ENCODE measurements at places on chromosomes 6 and 20. TPM values are rescaled to one million over a fixed set of nuclear protein-coding genes. Genes with fewer than 3 reads are reported as not detected.

- DNase-seq = no peak
Observed at GRCh38 chr6:137226697-137227096, 7.5 kb upstream of the IFNGR1 start.

SLC22A23 gene
- total RNA-seq = 6.2 TPM

EYA2 gene
- not detected for total RNA-seq

DNA sequence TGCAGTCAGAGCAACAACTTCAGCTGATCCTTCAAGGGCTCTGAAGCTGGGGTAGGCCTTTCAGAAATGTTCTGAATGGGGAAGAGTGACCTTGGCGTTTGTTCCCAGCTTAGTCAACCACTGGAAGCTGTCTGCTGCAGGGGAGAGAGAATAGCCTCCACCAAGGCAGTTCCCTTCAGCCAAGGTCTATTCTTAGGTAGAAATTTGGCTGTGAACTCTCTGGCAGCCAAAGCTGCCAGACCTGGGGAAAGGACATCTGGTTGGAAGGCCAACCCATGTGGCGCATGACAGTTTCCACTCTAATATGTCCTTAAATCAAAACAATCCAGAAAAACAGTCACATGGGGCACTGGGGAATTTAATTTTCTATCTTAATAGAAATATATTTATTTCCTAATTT lies 60.1 kb downstream of the FBXO5 start:
- DNase-seq = no peak

DNA sequence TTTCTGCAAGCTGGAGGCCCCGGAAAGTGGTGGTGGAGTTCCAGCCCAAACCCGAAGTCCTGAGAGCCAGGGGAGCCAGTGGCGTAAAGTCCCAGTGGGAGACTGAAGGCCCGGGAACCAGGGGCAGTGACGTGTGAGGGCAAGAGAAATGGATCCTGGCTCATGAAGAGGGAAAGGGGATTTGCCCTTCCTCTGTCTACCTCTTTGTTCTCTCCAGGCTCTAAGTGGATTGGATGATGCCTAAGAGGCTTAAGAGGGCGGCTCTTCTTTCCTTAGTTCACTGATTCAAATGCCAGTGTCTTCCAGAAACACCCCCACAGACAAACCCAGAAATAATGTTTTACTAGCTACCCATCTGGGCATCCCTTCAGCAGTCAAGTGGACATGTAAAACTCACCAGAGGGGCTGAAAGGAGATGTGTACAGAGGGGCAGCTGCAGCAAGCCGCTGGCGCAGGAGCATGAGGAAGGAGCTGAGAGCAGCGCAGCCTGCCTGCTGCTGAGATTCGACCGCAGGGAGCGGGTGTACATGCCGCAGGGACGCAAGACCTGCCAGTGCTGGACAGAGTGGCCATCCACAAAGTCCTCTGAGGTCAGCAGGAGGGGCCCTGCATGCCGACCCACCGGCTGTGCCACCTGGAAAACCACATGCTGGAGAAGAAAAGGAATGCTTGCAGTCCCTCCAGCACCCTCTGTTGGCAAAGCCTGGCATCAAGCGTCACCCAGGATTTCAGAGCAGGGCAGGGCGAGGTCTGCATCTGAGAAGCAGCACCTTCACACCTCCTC lies 29.5 kb downstream of the CDYL start:
- DNase-seq = peak; percentile 72

CSE1L gene
- 197 TPM for total RNA-seq

DNA sequence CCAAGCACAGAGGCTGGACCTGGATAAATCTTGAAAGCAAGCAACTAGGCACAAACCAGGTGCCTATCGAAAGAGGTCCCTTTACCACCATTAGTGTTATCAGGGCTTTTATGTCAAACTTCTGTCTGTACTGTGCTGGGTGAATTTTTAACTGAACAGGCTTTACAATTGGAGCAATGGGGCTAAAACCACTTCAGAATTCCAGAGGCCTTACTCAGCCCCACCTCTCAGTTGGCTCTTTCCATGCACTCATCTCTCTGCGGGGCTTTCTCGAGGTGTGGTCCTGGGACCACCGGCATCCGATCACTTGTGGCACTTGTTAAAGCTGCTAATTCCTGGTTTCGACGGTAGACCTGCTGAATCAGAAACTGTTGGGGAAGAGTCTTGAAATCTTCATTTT lies 232.5 kb downstream of the SOX4 start:
- DNase-seq = no peak

DNA sequence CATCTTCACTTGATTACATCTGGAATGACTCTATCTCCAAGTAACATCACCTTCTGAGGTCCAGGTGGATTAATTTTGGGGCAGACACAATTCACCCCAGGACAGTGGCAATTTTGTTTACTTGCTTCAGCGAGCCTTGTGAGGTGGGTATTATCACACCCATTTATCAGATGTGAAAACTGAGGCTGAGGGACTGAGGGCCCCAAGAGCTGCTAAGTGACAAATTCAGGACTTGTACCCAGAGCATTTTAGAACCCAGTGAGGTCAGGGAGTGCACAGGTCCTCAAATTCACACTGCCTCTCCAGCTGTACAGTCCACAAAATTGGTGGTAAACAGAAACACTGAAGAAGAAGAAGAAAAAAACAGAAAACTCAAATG lies 125.2 kb upstream of the PMEPA1 start:
- no peak for DNase-seq

DNA sequence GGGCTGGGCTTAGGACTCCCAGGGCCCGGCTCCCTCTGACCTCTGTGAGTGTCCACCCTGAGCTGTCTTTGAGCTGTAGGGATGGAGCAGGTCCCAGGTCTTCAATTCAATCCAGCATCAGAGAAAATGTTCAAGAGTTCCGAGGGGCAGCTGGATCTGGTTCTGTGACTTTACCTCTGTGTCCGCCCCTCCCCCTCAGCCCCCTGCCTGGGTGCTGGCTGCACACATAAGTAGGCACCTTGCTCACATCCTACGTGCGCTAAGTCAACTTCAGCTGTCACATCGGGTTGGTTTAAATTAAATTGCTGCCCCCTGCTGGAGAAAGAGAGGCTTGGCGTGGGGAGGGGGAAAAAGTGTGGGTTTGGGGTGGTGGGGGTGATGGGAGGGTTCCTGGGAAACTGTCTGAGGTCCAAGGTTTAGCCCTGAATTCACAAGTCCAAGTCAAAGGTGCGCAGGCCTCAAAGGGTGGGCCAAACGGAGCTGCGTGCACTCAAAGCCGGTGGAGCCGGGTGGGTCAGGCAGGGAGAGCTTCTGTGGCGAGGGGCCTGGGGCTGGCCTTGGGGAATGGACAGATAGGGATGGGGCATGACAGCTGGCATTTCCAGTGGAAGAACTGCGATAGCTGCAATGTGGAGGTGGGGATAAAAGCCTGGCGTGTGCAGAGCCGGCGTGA lies 3.0 kb downstream of the WFDC5 start:
- DNase-seq = peak; percentile 23

GRCh38 chr6:30828027-30828962 lies 56.0 kb upstream of the DDR1 start:
- DNase-seq = peak; percentile 90

B4GALT5 gene
- 60.7 TPM for total RNA-seq

ZNF311 gene
- total RNA-seq = 0.92 TPM

DNA sequence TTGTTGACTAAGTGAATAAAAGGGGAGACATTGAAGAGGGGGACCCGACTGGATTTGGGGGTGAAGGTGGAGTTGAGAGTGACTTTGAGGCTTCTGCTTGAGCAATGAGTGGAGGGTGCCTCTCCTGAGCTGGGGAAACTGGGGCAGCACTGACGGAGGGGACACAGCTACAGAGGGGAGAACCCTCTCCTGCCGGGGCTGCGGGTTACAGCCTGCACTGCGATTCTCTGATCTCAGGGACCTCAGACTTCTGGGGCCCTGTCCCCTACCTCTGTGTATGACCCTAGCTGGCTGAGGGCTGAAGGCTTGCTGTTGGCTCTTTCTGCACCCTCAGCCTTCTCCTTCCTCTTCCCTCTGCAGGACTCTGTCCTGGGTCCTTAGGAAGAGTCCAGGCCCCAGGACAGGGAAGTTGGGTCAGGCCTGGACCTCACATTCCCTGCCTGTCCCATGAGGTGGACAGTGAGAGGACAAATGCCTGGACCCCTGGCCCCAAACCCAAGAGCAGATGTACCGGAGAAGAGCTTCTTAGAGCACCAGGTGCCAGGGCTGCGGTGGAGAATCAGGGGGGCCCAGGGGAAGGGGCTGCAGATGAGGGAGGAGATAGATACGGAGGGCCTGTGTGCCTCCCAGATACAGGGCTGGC lies 13.7 kb upstream of the FAM110A start:
- DNase-seq = no peak

- DNase-seq = peak; percentile 20
Observed at GRCh38 chr6:3284436-3284876, 25.7 kb downstream of the PSMG4 start.

SNAP91 gene
- total RNA-seq = 0.62 TPM

- DNase-seq = no peak
Observed at GRCh38 chr20:50874111-50874757, 57.0 kb downstream of the ADNP start.

DNA sequence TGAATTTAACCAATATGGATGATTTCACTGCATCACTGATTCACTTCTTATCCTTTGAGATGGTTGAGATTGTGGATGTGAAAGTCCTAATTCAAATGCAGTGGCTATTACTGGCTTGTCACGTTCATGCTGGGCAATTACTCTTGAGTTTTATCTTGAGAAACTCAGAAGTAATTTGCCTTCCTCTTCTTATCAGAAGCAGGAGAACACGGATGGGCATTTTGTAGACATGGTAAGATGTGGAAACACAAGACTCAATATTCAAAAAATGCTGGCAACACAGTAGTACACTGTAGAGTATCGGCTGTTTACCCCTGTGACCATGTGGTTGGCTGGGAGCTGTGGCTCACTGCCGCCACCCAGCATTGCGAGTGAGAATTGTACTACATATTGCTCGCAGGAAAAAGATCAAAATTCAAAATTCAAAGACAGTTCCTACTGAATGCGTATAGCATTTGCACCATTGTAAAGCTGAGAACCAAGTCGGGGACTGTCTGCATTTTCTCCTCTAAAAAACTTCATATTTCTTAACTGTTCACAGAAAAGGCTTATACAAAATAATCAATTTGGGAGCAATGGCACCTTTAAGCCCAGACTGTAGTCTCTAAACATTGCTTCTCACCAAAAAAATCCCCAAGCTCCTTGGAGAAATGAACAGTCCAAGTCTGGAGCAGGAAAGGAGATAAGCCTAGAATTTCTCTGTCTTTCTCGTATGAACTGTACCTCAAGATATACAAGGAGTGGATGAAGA lies 61.9 kb upstream of the ELOVL5 start:
- peak; percentile 56 for DNase-seq

DNA sequence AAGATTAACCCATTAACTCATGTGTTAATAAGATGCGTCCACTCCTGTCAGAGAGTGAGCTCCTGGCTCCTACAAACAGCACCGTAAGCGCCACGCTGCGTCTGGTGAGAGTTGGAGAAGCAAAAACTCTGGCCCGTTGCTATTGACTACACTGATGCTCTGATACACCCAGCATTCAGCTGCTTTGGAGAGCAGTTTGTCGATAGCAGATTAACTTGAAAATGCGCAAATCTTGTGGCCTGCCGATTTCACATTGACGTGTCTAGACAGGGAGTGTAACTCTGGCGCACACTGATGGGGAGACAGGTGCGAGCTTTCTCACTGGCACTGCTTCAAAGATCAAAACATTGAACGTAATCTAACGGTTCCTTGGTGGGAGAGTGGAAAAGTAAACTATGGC lies 151.7 kb upstream of the RPS6KA2 start:
- no peak for DNase-seq

LY6G6C gene
- total RNA-seq = 0.80 TPM

DNA sequence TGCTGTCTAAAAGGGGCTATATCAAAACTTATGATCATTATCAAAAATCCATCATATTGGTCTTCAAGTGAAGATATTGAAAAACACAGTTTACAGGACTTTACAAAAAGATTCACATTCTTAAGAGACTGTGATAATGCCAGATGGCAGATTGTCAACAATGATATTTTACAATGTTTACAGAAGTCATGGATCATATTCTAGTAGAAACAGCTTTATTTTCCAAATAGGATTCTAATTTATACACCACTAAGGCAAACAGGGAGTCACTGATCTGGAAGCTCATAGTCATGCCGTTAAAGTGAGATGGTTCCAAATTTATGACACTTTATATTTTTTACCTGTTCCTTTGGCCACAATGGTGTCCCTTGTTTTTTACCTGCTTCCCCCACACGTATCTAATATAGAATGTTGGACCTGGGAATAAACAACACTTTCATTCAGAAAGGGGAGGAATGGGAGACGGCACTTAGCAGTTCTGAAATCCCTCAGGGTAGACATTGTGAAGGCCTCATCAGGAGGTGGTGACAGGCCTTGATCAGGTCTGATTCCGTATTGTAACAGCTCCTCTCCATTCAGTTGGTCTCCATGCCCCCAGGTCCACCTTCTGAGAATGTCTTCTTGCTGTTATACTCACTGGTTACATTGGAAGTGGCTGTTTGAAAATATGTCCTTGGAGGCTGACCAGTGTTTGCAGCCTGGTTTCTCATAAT lies 228.6 kb downstream of the ADGB start:
- DNase-seq = no peak

- DNase-seq = no peak
Observed at GRCh38 chr20:48075591-48076174, 290.4 kb upstream of the SULF2 start.

All from A673 (cell line).